ENCODE measurements at places on chromosomes 3 and 15.

GRCh38 chr3:17158941-17159682 lies 274.4 kb downstream of the PLCL2 start:
- DNase-seq: no peak

DNA sequence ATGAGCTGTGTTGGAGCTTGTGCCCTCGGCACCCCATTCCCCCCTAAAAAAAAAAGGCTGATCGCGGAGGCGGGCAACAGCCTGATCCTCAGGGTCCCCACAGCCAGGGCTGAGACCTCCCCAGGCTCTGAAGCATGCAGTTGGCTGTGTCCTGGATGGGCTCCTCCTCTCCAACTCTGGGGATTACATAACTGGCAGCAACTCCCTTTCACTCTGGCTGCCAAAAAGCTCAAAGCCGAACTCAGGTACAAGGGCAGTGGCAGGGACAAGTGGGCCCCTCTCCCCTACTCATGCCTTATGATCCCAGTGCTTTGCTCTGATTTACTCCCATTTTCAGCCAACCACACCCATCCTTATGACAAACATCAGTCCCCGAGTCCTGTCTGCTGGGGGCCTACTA lies 18.3 kb downstream of the TPRA1 start:
- no peak for DNase-seq

- no peak for DNase-seq
Measured at GRCh38 chr3:146222204-146223046, 28.5 kb downstream of the PLSCR4 start.

- no peak for DNase-seq
Measured at GRCh38 chr3:140152851-140153639, 218.1 kb downstream of the CLSTN2 start.

GRCh38 chr15:32152574-32152973 lies 122.3 kb downstream of the CHRNA7 start:
- DNase-seq: no peak

GRCh38 chr3:196981657-196982056 lies 13.0 kb upstream of the PIGZ start:
- no peak for DNase-seq

DNA sequence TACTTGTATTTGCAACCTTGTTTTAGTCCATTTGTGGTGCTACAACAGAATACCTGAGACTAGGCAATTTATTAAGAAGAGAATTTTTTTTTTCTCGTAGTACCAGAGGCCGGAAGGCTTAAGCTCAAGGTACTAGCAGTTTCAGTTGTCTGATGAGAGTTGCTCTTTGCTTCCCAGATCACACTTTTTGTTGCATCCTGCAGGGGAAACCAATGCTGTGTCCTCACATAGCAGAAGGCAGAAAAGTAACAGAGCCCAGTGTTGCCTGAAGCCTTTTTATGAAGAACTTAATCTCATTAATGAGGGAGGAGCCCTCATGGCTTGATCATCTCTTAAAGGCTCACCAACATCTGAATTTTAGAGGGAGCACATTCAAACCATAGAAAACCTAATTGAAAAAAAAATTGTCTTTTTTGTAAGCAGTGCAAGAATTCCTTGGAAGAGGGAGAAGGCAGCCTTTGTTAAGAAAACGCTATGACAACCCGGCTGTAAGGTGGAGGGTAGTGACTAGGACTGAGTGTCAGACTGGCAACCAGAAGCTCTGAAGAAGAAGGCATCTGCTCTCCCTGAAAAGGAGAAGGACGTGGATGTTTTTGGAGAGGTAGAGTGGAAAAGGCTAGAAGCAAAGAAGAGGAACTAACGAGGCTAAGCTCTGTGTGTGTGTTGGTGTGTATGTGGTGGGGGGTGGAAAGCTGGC lies 1245.3 kb downstream of the ROBO2 start:
- no peak for DNase-seq

DNA sequence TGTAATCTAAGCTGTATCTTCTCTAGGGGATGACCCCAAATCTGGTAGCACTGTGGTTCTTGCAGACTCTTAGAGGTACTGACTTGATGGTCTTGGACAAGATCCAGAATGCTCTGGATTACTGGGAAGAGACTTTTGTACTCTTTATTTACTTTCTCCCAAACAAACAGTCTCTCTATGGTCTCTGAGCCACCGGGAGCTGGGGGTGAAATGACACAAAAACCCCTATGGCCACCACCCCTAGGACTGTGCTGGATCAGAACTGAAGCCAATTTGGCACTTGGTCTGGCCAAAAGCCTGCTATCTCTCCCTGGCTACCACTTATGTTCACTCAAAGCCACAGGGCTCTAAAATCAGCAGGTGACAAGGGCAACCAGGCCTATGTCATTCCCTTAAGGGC lies 50.2 kb upstream of the SI start:
- no peak for DNase-seq

DNA sequence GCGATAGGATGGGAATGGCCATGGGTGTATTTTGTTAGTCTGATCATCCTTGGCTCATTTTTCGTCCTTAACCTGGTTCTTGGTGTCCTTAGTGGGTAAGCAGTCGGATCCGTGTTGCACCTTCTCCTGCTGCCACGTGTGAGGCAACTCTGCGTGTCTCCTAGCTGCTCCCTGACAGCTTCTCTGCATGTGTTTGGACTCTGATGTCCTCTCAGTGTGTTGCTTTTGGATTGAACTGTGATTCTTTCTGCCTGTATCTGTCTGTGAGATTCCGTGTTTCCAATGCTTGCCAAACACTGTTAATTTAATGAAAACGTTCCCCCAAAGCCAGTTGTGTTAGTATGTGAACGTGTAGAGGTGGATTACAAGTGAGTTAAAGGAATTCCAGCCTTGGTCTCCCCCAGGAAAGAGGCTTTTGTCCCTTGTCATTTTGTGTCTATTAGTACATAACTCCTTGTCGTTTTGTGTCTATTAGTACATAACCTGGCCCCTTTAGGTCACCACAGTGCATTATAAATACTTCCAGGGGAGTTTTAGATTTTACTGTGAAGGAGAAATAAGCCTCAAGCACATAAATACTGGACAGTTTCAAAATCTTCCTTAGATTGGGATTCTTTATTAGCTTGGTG lies 172.4 kb downstream of the CHDH start:
- DNase-seq: no peak

- DNase-seq: no peak
Measured at GRCh38 chr3:128549283-128550112, 56.5 kb upstream of the GATA2 start.

GRCh38 chr3:42164656-42165055 lies 73.5 kb downstream of the TRAK1 start:
- DNase-seq: no peak

DNA sequence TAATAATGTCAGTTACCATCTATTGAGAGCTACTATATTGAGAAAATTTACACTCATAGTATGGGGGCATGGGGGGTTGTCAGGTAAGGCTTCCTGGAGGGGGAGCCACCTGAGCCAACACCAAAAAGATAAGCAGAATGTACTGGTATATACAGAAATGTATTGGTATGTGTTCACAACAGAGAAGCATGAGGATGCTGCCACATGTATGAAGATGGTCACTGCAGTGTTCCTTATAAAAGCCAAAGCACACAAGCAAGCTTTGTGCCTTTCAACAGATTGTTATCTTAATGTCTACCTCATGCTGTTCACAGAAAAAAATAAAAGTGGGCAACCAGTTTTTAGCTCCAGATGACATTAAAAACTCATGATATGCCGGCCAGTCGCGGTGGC lies 149.0 kb downstream of the MAGI1 start:
- DNase-seq: no peak

DNA sequence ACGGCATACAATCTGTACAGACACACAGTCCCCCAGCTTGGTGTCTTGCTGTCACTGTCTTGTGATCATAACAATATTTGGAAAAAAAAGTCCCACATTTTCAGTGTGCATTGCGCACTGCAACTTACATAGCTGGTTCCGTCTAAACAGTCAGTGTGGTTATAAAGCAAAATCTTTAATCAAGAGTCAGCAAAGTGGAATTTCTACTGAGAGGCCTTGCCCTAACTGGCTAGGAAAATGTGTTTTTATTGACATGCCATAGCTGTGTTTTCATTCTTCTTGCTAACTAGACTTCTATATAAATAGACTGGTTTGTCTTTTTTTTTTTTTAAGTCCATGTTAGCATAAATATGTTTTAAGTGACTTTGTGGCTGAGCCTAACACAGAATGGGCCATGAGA lies 174.8 kb downstream of the POLR2M start:
- no peak for DNase-seq

DNA sequence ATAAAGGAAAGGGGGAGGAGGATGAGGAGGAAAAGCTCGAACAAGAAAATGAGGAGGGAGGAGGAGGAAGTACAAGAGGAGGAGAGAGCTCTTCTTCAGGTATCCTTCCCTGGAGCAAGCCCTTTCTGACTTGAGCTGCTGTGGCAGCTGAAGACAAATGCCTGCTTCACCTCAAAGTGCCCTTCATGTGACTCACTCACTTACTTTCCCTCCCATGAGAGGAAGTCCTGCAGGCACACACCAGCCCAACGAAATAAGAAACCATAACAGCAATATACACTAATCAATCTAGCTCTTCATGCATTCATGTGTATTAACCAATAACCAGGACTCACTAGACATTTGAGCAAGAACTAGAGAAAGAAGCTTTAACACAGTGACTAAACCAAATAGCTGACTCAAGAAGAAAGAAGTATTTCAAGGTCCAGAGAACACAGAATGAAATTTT lies 251.9 kb downstream of the IGSF11 start:
- no peak for DNase-seq

DNA sequence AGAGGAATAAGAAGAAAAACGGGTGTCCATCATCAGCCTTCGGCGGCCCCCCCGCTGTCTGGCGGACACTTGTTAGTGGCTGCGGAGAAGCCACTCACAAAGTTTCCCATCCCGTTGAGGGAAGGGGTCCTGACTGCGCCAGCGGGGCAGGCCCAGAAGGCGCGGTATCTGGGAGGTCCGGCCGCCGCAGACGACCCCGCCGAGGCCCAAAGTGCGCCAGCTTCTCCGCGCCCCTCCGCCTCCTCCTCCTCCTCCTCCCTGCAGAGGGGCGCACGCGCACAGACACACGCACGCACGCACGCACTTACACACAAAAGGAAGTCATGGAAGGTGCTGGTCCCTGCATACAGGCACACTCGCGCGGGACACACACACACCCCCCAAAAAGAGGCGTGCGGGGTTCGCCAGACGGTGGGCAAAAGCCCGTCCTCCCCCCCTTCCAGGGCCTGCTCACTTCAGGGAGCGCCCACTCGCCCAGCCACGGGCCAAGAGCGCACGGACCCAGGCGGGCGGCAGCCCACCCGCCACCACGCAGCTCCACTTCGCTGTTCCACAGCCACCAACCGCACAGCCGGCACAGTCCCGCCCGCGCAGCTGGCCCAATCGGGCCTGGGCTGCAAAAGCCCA lies 18.0 kb downstream of the ZNF148 start:
- no peak for DNase-seq

GRCh38 chr3:4633078-4634004 lies 140.2 kb downstream of the ITPR1 start:
- no peak for DNase-seq

- DNase-seq: no peak
Measured at GRCh38 chr3:53109891-53110771, 20.1 kb downstream of the RFT1 start.

DNA sequence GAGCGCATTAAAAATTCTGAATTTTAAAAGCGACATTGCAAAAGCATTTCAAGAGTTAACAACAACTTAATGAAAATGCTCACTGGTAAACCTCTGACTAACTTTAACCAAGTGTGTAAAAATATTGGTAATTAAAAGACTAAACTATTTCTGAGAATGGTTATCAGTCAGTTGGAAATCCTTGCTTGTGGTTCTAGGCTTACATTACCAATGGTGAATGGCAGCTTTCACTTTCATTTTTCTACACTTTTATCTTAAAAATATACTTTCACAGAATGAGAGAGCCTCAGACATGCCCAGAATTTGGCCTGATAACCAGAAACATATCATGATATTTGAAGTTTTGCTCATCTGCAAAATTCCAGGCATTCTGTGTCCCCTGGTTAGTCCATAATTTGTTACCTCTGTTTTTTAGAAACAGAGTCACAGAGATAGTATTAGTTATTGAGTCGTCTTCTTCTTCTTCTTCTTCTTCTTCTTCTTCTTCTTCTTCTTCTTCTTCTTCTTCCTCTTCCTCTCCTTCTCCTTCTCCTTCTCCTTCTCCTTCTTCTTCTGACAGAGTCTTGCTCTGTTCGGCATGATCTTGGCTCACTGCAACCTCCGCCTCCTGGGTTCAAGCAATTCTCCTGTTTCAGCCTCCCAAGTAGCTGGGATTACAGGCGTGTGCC lies 5.5 kb upstream of the RNF111 start:
- DNase-seq: no peak

- DNase-seq: no peak
Measured at GRCh38 chr3:107870943-107871638, 219.7 kb downstream of the CD47 start.

DNA sequence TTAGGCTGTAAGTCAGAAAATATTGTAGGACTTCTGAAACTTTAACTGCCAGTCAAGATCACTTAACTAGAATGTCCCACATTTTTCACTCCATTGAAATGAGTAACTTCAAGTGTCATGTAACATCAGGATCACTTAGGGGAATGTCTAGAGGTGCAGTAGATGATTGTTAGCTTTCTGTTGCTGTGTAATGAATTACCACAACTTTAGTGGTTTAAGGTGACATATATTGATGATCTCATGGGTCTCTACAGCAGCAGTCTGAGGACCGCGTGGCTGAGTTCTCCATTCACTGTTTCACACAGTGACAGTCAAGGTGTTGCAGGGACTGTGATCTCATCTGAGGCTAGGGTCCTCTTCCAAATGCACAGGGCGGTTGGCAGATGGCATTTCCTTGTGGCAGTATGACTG lies 82.7 kb downstream of the SLC25A26 start:
- DNase-seq: no peak

DNA sequence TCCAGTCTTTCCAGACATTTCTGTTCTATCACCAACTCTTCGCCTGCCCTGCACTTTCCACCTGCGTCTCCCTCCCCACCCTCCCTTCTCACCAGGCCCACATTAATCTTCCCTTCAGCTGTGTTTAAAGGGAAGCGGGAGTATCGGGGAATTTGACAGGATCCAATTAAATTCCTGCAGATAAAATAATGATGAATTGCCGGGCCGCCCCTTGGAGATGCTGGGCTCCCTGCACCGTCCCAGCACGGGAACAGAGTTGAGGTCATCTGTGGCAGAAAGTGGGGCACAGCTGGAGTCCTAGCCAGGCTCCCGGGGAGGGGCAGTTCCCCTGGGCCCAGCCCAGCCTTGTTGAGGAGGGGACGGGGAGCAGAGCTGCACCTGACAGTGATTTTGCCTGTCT lies 30.3 kb downstream of the PLXNA1 start:
- no peak for DNase-seq

- DNase-seq: no peak
Measured at GRCh38 chr3:32842987-32843386, 25.2 kb downstream of the TRIM71 start.

DNA sequence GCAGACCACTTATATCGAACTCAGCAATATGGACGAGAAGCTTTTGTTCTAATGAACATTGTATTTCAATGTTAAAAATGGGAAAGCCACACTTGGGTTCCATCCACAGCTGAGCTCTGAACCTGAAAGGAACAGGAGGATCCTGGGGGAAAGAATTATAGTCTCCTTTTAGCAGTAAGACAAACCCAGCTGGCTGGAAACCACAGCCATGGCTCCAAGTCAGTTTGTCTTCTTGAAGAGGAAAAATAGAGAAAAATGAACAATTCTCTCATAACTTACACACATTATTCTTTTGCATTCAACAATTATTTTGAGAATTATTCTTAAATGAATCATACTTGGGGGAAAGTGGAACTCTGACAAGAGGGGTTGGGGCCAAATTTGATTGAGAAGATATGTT lies 149.2 kb upstream of the VEPH1 start:
- DNase-seq: no peak

Measured in cerebellar nuclear complex (tissue), 1 donor.